Cardiac fibroblast (primary cell): ENCODE measurements at places on chromosomes 11 and 22.
A peak's percentile ranks its signal among the peaks of the same experiment; 100 is the strongest.

DNA sequence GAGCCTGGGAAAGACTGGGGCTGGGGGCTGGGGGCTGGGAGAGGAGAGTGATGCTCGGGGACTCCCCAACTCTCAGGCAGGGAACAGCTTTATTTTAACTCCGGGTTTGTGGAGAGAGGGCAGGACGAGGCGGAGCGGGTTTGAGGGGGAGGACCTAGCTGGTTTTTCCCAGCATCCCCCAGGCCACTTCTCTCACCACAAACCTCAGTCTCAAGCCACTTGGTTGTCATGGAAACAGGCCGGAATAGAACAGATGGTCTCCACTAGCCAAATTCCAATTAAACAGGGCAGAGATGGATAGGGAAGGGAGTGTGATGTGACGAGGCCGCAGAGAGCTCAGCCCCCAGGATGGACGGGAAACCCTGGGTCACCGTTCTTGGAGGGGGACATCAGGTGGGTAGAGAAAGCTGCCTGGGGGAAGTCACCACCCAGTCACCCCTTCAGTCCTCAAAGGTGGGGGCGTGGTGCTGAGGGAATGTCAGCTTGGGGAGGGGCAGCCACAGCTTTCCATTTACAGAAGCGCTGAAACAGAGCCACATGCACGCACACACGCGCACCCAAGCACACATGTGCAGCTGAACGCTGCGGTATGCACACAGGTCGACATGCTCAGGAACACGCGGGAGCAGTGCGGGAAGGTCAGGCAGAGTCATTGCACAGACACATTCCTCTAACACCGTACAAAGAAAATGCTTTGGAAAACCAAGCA lies 19.2 kb downstream of the NECTIN1 start:
- peak; percentile 48 for DNase-seq

GRCh38 chr11:93840180-93840579 lies 10.2 kb downstream of the VSTM5 start:
- DNase-seq = no peak

DNA sequence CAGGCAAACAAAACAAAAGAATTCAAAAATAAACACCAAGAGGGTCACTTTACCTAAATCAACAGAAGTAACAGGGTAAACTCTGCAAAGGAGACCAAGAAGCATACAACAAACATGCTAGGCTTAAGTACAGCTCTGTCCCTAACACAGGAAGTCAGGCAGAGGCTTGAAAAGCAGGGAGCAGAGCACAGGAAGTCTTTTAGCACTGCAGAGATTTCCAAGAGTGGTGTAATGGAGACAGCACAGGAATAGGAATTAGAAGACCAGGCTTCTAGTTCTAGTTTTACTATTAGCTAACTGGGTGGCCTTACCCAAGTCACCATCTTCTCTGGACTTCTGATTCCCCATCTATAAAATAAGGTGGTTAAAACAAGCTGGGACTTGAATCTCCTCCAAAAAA lies 1.9 kb downstream of the RBFOX2 start:
- peak; percentile 65 for DNase-seq

- peak; percentile 18 for DNase-seq
Measured at GRCh38 chr11:108496643-108497256, 1.4 kb downstream of the POGLUT3 start.

DNA sequence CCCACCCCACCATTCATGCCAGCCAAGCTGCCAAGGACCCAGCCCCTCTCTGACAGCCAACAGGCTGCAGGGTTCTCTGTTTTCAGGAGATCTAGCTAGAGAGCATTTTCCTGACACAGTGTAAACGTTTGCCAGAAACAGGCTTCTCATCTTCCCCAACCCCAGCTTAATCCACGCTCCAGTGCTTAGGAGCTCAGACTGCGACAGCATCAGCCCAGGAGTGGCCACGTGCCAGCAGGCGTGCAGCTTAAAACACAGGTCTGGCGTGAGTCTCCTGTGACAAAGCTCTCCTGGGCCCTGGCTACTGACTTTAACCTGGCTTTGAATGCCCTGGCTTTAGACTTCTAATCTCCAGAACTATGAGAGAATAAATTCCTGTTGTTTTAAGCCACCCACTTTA lies 66.6 kb downstream of the GALNT18 start:
- no peak for DNase-seq

GRCh38 chr22:45318558-45319323 lies 9.0 kb downstream of the FAM118A start:
- no peak for DNase-seq

GRCh38 chr11:95279921-95280868 lies 49.2 kb upstream of the SESN3 start:
- DNase-seq = peak; percentile 44

DNA sequence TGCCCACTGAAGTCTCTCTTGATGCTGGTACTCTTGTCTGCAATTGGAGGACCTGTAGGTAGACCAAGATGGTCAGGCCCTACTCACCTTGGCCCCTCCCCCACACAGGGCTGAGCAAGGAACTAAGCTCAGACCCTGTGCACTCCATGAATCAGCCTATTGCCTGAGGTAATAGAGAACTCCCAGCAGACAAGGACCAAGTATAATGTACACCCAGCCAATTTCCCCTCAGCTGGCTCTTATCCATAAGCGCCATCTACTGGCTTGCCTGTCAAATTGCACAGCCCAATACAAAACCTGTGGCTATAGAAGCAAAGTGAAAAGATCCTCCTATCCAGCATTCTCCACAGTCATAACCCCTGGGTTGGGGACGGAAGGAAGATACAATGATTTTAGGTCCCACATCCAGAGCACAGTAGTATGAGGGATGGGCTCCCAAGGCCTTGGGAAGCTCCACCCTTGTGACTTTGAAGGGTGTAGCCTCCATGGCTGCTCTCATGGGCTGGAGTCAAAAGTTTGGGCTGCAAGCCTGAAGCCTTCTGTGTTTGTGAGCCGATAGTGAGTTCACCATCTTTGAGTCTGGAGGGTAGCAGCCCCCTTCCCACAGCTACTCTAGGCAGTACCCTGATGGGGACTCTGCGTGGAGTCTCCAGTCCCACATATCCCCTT lies 56.0 kb downstream of the GLYATL2 start:
- DNase-seq = peak; percentile 55

GRCh38 chr11:60343094-60343704 lies 16.1 kb downstream of the MS4A6E start:
- peak; percentile 16 for DNase-seq

- DNase-seq = no peak
Measured at GRCh38 chr22:36798674-36799066, 18.2 kb downstream of the PVALB start.

DNA sequence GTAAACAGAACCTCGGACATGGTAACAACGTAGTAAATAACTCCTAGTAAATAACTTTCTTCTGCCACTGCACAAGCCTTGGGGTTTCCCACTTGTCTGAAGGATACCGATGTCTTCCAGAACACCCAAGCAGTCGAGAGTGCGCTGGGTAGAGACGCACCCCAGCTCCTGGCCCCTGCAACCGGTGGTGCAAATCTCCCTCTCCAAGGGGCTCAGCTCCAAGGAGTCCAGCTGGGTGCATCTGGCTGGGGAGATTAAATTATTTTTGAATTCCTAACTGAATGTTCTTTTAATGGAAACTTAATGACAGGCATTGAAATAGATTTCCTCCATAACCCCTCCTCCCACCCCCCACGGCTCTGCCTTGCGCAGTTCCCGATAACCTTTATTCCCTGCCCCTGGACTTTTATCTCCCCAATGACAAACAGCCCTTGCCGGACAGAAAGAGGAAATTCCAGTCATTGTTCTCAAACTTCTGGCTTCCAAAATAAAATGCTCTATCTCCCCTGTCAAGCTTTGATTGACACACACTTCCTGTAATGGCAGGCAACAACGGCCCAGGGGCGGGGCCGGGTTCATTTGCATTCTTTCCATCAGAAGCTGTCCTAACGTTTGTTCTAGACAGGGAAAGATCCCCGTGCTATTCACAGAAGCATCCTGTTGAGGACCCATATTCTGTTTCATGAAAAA lies 31.2 kb downstream of the KCNJ1 start:
- DNase-seq = peak; percentile 91

- DNase-seq = no peak
Measured at GRCh38 chr11:8127447-8127846, 41.4 kb downstream of the RIC3 start.
